Spinal cord (tissue), 10 donors: ENCODE measurements at places on chromosomes 4 and X. TPM values are rescaled to one million over a fixed set of nuclear protein-coding genes. Genes with fewer than 3 reads are reported as not detected.

The PF4V1 gene
- polyA plus RNA-seq = 1.3 TPM

The TMEM35A gene
- 132 TPM for polyA plus RNA-seq

The HEPH gene
- polyA plus RNA-seq = 29.1 TPM

The CT45A5 gene
- not detected for polyA plus RNA-seq

The MAD2L1 gene
- polyA plus RNA-seq = 25.3 TPM

The KIT gene
- polyA plus RNA-seq = 21.3 TPM

The RAB9B gene
- polyA plus RNA-seq = 24.5 TPM
